Astrocyte (in vitro differentiated cells and primary cell): ENCODE measurements at places on chromosomes 12 and 14.
A peak's percentile ranks its signal among the peaks of the same experiment; 100 is the strongest.

GRCh38 chr12:47808050-47808449, 11.7 kb downstream of the HDAC7 start:
- peak; percentile 52 for DNase-seq

DNA sequence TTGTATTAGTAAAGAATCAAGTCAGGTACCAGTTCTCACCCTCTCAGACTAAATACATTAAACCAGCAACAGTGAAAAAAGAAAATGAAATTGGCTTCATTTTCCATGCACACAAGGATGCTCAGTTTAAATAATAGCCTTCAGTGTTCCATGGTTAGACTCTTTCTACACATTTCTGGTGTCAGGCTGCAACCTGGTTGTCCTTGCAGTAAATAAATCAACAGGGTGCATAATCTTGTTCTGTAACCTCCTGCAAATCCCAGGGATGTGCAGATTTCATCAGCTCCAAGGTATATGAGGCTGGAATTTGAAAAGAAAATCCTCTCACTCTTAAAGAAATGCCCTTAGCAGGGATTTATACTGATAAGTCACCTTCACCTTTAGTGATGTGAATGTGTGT, 46.7 kb upstream of the BTG1 start:
- DNase-seq: no peak

GRCh38 chr14:45039390-45039789, 44.5 kb upstream of the PRPF39 start:
- DNase-seq: no peak

GRCh38 chr14:29037411-29037810, 270.8 kb downstream of the FOXG1 start:
- DNase-seq: peak; percentile 14

DNA sequence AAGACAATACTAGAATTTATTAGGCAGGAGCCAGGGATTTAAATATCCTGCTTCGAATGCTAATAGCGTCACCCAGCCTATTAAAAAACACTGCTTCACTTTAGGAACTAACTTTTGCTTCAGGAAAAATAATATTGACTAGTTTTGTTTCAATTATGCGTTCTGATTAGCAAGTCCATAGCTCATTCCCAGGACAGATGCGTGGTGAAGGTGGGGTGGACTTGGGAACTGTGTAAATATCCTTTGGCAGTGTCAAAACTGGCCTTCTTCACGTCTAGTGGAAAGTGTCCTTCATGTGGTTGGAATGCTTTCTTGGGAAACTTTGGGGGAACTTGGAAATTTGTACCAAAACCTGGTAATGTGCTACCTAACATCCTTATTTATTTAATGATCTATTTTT, 474.8 kb upstream of the NOVA1 start:
- DNase-seq: no peak

- no peak for DNase-seq
Measured at GRCh38 chr12:109926488-109927210, 26.6 kb downstream of the TCHP start.

DNA sequence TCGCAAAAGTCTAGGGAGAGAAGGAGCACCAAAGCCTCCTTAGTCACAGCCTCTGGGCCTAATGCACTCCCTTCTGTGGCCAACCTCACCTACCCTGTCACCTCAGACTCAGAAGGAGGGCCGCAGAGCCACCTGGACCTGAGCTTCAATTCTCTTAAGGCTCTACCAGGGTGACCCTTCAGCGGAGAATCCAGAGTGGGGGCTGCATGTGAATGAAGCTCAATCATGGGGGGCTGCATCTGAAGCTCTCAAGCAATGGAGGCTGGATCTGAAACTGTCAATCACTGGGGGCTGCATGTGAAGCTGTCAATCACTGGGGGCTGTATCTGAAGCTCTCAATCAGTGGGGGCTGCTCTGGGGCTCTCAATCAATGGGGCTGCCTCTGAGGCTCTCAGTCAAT, 43.1 kb upstream of the EIF5 start:
- DNase-seq: no peak

DNA sequence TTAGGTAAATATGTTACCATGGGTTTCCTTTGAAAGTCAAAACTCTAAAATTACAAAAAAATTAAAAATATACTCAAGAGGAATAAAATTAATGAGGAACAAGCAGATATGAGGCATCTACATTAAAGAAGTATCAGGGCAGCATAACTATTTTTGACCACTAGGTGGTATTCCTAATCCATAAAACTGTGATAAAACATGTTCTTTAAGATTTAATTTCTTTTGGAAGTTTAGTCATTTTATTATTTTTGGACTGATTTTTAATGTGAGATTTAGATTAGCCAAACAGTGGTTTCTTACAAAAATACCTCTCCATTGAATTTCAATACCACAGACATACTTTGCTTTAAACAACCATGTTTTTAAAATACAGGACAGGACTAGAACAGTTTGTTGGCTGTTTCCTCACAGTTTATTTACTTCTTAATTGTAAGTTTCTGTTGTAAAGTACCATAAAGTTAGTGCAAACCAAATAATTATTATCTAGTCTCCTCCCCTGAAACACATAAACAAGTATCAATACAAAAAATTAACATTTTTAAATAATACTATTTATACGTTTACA, 49.8 kb downstream of the NTS start:
- peak; percentile 42 for DNase-seq

DNA sequence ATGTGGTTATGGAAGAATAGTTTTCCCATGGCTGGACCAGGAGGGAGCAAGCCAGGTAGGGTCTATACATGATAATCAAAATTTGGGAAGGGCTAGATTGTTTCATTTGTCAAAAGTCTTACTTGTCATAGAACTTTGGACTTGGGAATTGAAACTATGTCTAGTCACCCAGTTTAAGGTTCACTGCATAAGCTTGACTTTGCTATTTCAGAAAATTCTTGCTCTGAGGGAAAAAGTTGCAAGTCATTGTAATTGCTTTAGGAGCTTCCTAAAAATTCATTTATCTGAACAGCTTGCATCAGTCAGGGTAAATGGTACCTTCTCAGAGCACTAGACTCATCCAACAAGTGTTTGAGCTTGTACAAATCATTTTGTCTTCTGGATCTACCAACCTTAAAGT, 1194.7 kb downstream of the GALC start:
- DNase-seq: peak; percentile 36

DNA sequence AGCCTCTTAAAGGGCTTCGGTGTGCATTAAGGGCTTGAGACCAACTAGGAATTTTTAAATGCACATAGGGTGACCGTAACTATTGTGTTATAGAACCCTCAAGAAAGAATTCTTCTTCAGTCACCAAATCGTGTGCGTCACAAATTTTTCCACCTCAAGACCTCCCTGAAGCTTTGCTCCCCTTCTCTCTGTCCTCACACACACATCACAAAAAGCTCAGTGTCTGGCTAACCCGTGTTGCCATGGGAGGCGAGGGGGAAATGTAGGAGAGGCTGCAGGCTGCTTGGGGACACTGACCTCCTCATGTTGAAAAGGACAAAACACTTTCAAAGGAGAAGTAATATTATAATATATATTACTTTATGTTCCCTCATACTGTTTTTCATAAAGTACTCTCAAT, 10.6 kb downstream of the SSPN start:
- no peak for DNase-seq

GRCh38 chr14:55136885-55137786, 8.1 kb downstream of the LGALS3 start:
- DNase-seq: peak; percentile 87

- DNase-seq: no peak
Measured at GRCh38 chr14:39472078-39472477, 39.8 kb upstream of the FBXO33 start.

DNA sequence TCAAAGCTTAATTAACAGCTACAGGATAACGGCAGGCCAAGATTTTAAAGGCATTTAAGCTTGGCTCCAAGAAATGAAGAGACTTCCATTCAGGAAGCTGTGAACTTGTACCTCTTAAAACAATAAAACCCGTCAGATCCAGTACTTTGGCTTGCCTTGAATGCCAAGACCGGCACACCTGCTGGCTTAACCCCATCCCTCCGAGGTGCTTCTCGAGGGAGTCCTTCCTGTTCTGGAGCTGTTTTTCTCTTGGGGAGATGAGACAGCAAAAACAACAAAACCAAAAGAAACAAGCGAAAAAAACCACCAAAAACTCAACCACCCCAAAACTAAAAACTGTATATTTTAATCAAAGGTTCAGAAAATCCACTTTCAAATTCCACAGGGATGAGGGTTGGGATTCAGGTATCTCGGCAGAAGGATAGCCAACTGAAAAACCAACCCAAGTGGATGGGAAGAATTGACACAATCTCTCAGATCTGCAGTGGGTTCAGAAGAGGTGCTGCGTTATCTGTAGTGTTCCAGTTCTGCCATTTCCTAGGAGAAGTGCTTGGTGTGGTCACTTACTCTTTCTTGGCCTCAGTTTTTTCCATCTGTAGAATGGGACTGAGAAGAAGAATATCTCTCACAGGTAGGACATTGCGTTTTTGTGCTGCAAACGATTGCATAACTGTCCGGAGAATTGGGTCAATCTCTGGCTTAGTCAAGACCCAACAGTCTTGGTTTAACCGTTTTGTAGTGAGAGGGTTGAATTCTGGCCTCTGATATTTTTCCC, 420.1 kb downstream of the VRK1 start:
- no peak for DNase-seq

GRCh38 chr12:106227641-106228319, 20.0 kb downstream of the CKAP4 start:
- no peak for DNase-seq

GRCh38 chr14:101019990-101020710, 116.6 kb upstream of the RTL1 start:
- DNase-seq: no peak

GRCh38 chr12:87960566-87960965, 68.6 kb downstream of the C12orf50 start:
- DNase-seq: no peak

DNA sequence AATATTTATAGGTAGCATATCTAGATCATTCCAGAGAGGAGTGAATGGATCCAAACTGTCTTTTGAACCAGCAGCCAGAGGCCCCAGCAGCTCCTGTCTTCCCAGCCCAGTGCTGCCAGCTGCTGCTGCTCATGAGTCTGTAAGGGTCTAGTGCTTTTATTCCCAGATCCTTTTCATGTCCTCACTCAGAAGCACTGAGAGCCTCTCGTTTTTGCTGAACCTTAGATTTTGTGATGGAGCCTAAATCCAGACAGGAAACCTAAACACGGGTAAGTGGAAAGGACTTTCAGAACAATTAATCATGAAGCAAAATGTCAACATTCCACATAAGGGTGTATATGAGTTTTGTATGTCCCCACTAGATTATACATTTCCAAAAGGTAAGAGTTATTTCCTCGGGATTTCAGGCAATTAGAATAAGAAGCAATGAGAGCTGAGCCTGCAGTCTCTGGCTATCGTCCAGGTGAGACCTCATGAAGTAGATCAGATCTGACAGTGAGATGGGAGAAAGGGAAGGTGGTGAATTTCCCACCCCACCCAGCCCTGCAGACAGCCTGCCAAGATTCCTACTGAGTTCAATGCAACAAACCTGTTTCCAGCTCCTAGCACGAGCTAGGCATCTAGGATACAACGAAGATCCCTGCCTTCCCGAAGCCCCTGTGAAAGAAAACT, 84.4 kb downstream of the NINJ2 start:
- DNase-seq: peak; percentile 17

DNA sequence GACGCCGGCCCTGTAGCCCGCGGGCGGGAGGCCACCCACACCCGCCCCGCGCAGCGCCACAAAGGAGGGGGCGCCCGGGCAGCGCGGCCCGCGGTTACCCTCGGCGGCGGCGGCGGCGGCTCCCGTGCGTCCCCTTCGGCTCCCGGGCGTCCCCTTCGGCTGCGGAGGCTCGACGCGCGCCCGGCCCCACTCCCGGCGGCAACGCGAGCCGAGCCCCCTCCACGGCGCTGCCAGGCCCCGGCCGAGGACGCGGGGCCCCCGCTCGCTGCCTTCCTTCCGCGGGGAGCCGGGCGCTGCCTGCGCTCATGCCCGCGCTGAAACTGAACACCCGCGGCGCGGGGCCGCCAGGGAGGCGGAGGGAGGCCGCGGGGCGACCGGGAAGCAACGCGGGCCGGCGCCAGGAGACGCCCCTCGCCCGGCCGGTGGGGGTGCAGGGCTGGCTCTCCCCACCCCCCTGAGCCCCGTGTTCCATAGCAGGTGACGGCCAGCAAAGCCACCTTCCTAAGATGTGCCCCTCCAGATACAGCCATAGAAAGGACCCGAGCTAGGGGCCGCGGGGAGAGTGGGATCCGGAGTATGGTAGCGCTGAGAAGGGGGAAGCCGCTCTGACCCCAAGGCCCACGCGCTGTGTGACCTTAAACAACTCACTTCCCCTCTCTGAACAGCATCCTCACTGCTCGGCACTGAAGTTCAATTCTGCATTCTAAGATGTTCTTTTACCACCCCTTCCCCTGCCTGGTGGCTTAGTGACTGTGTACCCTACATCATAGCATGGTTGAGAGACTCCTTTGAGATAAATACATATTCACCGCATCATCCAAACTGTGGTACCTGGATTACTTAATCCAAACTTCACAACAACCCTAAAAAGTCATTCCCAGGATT, 42.8 kb downstream of the KDM2B start:
- DNase-seq: no peak

GRCh38 chr14:68808696-68809480, 16.0 kb upstream of the ZFP36L1 start:
- DNase-seq: no peak

DNA sequence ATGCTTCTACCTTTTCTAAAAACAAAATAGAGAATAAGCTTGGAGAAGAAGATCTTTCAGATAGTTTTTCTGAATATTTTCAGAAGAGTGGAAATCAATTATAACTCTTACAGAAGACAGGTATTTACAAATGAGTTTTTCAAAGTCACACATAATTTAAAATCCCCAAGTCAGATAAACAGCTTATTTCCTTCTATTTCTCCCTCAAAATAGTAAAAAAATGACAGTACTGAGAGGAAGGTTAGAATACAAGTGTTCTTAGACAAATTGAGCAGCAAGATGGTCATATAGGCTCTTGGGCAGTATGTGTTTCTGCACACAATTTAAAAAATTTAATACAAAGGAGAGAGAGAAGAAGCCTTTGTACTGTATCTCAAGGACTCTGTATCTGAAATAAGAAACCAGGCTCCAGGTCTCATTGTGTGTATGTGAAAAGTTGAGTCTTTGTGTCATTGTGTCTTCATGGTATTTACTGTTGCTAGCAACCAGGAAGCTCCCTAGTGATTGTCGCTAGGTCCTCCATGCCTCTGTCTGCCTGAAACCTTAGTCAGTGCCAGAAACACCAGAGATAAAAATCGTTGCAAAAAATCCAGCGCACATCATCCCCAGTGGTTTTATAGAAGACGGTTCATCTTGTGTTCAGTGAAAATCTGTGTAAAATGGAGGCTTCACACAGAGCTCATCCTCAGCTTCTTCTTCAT, 12.9 kb upstream of the TUBA1A start:
- peak; percentile 87 for DNase-seq

DNA sequence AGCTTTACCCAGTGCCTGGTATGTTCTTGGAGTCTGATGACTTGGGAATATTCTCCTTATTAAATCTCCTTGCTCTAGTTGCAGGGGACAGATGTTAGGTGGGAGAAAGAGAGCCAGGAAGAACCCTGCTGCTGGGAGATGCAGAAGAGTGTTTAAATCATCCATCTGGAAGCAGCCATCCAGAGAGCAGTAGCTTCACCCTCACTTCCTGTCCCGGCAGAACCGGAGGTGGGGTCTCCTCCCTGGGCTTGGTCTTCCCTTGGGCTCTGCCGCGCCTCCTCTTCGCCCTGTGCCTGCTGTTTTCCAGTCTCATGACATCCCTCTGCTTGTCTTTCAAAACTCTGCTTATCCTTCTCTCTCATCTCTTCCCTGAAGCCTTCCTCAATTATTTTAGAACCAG, 15.5 kb downstream of the B4GALNT3 start:
- no peak for DNase-seq
